Nucleus accumbens (tissue), 56 donors: ENCODE measurements at places on chromosomes 5 and 9.

DNA sequence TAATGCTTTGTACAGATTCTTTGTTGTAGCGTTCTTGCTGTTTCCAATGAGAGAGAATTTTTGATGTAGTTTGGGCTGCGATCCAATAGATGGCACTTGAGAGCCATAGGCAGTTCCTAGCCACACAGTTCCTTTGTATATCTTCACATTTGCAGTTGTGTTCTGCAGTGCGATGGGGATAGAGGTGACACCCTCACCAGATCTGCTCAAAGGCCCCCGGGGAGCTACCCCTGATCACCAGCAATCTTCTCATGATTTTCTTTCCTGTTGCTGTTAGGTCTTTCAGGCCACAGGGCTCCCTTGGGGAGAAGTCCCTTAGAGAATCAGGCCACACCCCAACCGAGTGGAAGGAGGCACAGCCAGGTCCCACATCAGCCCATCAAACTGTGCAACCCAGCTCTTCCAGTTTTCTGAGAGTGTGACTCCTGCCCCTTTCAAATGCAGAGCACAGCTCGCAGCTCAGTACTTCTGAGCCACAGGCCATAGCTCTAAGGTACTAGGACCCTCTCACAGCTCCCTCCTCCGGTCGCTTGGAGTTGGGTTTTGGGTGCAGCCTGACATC lies 353.7 kb downstream of the SLCO4C1 start:
- DNase-seq = no peak

GRCh38 chr9:103397868-103398600 lies 402.9 kb downstream of the CYLC2 start:
- peak; percentile 7 for DNase-seq

GRCh38 chr5:167812871-167813270 lies 478.6 kb upstream of the WWC1 start:
- DNase-seq = no peak

GRCh38 chr5:122736086-122736845 lies 38.6 kb upstream of the SNX2 start:
- DNase-seq = no peak
